Parietal lobe (tissue), 2 donors: ENCODE measurements at places on chromosomes 12 and 14. TPM values are rescaled to one million over a fixed set of nuclear protein-coding genes. Genes with fewer than 3 reads are reported as not detected.

HOXC9 gene
- total RNA-seq, result not detected

MYBPC1 gene
- 1.3 TPM for total RNA-seq

BDKRB1 gene
- total RNA-seq, result not detected

TMEM229B gene
- total RNA-seq, result 19.1 TPM

OAS2 gene
- 2.5 TPM for total RNA-seq

TAS2R46 gene
- 14.4 TPM for total RNA-seq

CCDC177 gene
- 8.8 TPM for total RNA-seq

OVCH1 gene
- 2.5 TPM for total RNA-seq

FAM186B gene
- not detected for total RNA-seq

PKP2 gene
- 6.3 TPM for total RNA-seq
